ENCODE measurements at places on chromosomes 7 and 10.

GRCh38 chr7:40848541-40849221 is 713.9 kb downstream of the SUGCT start:
- DNase-seq = no peak

- DNase-seq = no peak
Measured at GRCh38 chr10:11236234-11236633, 218.6 kb downstream of the CELF2 start.

DNA sequence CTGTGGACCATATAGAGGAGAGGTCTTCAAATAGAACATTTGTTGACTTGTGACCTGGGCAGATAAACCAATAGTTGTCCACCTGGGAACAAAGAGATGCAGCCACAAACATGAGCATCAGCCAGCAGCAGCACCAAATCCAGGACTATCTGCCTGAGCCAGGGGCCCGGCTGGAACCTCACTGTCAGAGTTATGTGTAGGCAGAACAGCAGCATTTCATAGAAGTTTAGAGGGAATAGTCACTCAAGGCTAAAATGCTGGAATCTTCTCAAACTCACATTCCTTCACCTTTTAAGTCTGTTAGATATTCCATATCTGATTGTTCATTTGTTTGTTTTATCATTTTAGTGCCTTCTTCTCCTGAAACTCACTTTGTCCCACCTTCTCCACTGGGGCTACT is 72.2 kb upstream of the IL6 start:
- no peak for DNase-seq

DNA sequence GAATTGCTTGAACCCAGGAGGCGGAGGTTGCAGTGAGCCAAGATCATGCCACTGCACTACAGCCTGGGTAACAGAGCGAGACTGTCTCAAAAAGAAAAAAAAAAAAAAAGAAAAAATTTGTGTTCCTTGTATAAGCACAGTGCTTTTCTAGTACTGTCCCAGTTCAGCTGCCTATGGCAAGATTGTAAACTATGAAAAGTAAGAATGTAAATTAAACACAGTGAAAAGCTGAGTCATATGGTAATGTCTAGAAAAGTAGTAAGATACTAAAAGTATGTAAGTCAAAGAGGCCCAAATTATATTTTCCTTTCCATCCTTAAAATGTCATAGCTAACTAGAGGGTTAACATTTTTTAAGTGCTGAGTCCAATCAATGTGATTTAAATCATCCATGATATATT is 42.8 kb downstream of the RBM20 start:
- DNase-seq = no peak

DNA sequence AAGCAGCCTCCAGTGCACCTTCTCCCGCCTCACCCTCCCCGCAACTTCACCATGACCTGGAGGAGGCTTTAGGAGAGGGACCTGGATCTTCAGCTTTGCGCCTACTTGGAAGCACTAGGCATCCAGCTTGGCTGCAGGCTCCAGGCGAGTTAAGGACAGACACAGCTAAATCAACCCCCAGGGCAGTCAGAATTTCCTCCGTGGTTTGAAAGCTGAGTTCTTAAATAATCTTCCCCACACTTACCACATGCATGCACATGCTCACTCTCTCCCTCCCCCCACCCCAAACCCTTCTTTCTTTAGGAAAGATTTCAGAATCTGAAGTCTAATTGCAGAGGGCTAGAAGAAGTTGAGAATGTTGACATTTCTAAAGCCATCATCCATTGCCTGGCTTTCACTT is 36.7 kb upstream of the LRRC4 start:
- no peak for DNase-seq

GRCh38 chr7:153381275-153382040 is 621.9 kb downstream of the ACTR3B start:
- DNase-seq = no peak
